ENCODE measurements at places on chromosomes 11 and 22. TPM values are rescaled to one million over a fixed set of nuclear protein-coding genes. Genes with fewer than 3 reads are reported as not detected.

CDHR5 gene
- total RNA-seq = not detected

MRGPRE gene
- total RNA-seq = not detected

GLB1L2 gene
- not detected for total RNA-seq

TTC28 gene
- 41.9 TPM for total RNA-seq

FADS2 gene
- total RNA-seq = 5.2 TPM

SLC22A6 gene
- not detected for total RNA-seq

SCUBE2 gene
- 3.5 TPM for total RNA-seq

ENTHD1 gene
- total RNA-seq = not detected

DNA sequence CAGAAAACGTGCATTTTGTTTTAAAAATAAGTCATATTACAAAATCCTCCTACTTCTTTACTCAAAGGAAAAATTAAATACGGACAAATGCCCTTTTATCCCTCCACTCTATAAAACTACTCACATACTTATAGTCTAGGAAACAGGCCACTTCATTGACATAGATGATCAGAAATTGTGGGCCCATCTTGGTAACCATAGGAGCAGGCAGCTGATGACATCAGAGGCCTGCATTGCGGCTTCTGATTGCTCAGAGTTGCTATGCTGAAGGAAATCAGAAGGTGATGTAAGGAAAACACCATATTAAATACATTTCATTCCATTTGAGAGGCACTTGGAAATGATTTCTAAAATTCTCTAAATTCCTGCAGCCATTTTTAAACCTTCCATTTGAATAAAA, 27.0 kb downstream of the FAM76B start:
- H3K4me3 ChIP-seq = no peak overlapping the region
- no peaks in the 10 kb centered on the region for H3K36me3 ChIP-seq
- H3K27ac ChIP-seq = no peak overlapping the region
- DNase-seq = peak; percentile 14
- no peaks in the 10 kb centered on the region for H3K27me3 ChIP-seq
- H3K4me1 ChIP-seq = peaks cover 5% of the 10 kb centered on the region

DNA sequence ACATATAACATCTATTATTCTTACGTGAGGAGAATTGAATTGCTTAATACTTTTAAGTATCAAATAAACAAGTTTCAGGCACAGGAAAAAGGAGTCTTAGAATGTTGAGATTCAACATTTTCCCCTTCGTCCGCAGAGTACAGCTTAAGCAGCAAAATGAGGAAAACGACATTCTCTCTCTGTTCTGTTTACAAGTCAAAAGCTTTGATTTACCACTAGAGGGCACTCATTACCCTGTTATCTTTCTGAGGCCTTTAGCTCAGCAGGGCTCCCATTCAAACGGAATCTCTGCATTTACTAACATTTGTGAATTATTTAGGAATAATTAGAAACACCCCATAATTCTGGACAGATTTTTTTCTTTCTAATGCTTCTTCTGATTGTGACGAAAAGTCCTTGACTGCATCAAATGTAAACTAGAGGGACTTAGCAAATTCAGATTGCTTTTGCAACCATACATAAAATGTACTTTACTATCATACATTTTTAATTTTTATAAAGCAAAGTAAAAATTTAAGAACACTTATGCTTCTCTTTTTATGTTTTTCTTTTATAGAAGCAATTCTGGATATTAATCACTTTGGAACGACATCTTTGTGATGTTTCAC, 75.0 kb downstream of the JRKL start:
- no peaks in the 10 kb centered on the region for H3K36me3 ChIP-seq
- DNase-seq = peak; percentile 83

- no peak overlapping the region for H3K27ac ChIP-seq
- no peak overlapping the region for H3K4me3 ChIP-seq
- DNase-seq = no peak
- H3K4me1 ChIP-seq = 0 out of 2 replicates have a peak, but pooled peaks cover 6% of the 10 kb centered on the region
Measured at GRCh38 chr11:118206391-118207031, 18.3 kb downstream of the JAML start.

GRCh38 chr22:33600113-33600512, 320.2 kb downstream of the LARGE1 start:
- no peak for DNase-seq
- no peak overlapping the region for H3K4me3 ChIP-seq
- no peak overlapping the region for H3K27ac ChIP-seq
- peaks cover 3% of the 10 kb centered on the region for H3K4me1 ChIP-seq
- H3K36me3 ChIP-seq = no peaks in the 10 kb centered on the region
- no peaks in the 10 kb centered on the region for H3K27me3 ChIP-seq

DNA sequence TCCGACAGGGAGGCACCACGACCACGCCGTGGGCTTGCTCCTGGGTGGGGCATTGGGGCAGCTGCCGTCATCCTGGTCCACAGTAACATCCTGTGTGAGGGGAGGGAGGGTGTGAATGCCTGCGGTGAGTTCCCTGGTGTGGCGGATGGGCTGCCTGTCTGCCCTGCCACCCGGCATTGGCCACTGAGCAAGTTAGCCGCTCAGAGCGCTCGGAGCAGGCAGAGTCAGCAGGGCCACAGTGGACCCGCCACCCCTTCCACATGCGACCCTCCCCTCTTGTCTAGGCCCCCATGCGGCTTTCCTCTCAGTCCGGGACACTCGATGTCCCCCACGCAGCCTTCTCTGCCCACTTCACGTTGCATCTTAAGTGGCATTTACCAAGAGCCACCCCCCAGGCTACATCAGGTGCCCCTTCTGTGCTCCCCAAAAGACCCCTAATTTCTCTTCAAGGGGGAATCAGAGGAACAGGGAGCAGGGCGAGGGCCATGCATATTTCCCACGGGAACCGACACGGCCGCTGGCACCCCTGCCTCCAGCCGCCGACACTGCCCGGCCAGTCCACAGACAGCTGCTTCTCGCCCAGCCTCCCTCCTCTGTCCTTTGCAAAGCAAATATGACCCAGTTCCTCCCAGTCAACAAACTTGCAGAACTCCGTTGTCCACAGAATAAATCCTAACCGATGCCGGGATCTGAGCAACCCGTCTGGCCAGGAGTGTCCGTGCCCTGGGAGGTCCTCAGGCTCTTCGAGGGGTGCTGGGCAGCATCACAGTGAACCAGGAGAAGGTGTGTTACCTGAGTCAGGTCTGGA, 1482.1 kb downstream of the TBC1D22A start:
- no peak overlapping the region for H3K4me3 ChIP-seq
- no peaks in the 10 kb centered on the region for H3K27me3 ChIP-seq
- no peak for DNase-seq
- no peak overlapping the region for H3K27ac ChIP-seq
- H3K36me3 ChIP-seq = no peaks in the 10 kb centered on the region

DNA sequence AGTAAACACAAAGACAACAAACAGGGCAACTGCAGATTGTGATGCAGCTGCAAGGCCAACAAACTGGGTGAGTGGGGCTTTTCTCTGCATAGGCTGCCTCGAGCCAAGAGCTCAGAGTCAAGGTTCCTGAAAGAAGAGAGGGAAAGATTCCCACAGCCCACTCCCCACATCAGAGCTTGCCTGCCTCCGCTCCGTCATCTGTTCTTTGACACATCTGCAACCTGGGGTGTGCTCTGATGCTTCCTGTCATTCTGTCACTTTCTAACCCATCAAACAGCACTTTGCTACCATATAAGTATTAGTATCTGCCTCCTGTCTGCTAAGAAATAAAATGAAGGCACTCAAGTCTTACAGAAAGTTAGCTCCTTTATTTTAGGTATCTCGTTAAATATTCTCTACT, 46.9 kb downstream of the C22orf31 start:
- no peaks in the 10 kb centered on the region for H3K36me3 ChIP-seq
- H3K27ac ChIP-seq = no peak overlapping the region
- H3K4me1 ChIP-seq = no peaks in the 10 kb centered on the region
- DNase-seq = no peak
- H3K27me3 ChIP-seq = no peaks in the 10 kb centered on the region
- H3K4me3 ChIP-seq = no peak overlapping the region

DNA sequence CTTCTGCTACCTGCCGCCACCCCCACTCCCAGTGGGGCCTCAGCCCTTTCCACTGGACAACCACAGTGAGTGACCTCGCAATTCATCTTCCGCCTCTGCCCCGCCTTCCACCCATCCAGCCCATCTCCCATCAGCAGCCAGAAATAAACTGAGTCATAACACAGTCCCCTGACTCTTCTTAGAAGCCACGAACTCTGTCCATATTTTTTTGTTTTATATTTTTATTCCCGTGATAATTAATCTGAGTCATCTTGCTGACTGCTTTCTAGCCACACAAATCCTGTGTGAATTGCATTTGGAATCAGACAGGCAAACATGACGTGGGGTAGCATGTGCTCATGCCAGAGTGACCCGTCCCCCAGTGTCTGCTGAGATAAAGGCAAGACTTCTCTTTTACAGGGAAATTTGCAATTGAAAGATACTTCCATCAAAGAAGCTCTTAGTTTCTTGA, 7.0 kb downstream of the FADD start:
- H3K4me1 ChIP-seq = peaks cover 18% of the 10 kb centered on the region
- DNase-seq = peak; percentile 92
- peaks cover 12% of the 10 kb centered on the region for H3K36me3 ChIP-seq

DNA sequence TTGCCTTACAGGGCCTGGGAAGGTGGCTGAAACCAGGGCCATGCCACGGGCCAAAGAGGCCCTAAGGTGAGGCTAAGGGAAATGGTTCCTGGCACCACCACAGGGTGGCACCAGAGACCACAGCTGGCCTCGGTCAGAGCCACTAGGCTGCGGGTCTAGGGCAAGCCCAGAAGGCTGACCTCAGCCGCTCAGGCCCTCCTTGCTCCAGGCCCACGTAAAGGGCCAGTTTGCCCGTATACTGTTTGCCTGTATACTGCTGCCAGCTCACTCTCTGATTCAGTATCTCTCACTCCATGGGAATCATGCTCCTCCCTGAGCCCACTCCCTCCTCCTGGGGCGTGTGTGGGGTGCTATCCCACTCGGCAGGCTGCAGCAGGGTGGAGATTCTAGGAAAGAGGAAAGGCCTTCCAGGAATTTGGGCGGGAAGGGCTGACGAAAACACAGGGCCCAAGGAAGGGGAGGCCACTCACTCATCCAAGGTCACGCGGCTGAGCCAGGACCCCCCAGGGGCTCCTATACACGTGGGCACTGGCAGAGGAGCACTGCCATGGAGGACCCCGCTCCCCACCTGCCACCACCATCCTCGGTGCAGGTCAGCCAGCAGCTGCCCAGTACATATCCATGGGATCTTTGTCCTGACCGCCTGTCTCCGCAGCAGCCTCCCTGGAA, 62.4 kb downstream of the NECTIN1 start:
- no peak overlapping the region for H3K4me3 ChIP-seq
- peak; percentile 79 for DNase-seq
- H3K4me1 ChIP-seq = no peaks in the 10 kb centered on the region
- no peaks in the 10 kb centered on the region for H3K36me3 ChIP-seq
- H3K27ac ChIP-seq = no peak overlapping the region
- no peaks in the 10 kb centered on the region for H3K27me3 ChIP-seq

- no peak for DNase-seq
- no peaks in the 10 kb centered on the region for H3K36me3 ChIP-seq
- no peak overlapping the region for H3K4me3 ChIP-seq
- peaks cover 75% of the 10 kb centered on the region for H3K27me3 ChIP-seq
Measured at GRCh38 chr11:13007182-13008060, 1.7 kb upstream of the RASSF10 start.

All from GM23248 (cell line).